ENCODE measurements at places on chromosomes 7 and 10.

DNA sequence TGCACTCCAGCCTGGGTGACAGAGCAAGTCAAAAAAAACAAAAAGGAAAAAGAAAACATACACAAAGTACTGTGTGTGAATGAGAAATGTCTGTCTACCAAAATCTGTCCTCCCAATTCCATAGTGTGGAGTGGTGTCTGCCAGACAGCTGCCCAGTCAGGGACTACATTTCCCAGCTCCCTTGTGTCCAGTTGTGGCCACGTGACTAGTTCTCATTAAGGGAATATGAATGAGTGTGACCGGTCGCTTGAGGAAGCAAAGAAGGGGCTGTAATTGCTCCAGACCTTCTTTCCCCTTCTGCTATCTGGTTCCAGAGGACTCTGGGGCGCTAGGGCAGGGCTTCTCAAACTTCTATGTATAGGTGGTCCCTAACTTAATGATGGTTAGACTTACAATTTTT lies 204.1 kb downstream of the PHTF2 start:
- DNase-seq = no peak

DNA sequence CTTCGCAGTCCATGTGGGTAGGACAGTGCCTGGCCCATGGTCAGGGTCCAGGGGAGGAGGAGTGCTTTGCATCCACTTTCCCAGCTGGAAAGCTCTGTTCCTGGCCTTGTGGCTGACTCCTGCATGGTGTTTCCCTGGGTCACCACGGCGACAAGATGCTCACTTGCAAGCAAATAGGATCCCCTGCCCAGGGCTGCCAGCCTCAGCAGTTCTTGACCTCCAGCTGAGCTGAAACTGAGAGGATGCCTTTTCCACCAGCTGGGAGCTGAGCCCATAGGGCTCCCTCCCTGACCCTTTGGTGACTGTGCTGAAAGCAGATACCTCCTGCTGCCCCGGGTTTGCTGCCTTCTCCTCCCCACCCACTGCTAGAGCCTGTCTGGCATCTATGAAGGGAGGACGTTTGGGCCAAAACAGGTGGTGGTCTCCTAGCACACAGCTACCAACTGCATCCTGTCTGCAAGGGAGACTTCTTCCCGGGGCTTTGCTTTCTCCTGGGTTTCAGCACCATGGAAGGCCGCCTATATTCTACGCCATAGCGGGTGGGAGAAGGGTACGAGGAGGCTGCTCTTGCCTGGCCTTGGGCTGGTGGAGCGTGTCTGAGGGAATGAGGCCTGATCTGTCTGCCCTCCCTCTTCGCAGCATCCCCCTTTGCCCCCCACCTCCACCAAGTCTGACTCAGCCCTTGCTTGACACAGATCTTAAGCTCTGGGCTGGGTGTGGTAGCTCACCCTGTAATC lies 34.4 kb downstream of the UBTD1 start:
- no peak for DNase-seq

DNA sequence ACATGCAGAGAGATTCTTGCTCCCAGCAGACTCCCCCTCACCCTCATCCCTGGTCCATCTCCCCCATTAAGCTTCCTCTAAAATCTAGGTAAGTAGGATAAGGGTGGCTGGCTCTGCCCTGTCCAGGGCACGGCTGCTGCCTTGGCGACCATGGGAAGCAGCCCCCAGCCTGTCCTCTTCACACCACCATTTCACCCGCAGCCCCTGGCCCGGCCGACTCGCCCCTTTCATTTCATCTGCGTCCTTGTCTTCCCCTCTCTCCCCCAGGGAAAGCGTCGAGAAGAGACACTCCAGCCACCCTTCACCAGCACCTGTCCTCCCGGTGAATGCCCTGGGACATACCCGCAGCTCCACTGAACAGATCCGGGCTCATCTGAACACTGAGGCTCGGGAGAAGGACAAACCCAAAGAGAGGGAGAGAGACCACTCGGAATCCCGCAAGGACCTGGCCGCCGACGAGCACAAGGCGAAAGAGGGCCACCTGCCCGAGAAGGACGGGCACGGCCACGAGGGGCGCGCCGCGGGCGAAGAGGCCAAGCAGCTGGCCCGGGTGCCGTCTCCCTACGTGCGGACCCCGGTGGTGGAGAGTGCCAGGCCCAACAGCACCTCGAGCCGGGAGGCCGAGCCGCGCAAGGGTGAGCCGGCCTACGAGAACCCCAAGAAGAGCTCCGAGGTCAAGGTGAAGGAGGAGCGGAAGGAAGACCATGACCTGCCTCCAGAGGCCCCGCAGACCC lies 342.3 kb upstream of the GALNT17 start:
- DNase-seq = no peak

DNA sequence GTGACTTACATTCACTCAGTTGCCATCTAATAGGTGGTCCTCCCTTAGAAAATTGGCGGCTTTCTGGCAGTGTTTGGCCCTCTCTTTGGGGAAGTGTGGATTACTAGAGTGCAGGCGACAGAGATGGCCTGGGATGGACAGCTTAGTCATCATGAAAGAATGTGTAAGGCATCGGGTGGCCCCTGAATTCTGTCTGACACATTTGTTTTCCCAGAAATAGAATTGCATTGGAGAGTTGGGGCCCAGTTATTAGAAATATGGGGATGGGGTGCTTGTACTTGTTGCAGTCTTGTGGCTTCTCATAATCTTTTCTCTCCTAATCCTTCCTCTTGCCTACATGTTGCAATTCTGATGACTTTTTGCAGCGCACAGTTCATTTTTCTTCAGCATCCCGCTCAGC lies 13.8 kb downstream of the TCF7L2 start:
- DNase-seq = no peak

DNA sequence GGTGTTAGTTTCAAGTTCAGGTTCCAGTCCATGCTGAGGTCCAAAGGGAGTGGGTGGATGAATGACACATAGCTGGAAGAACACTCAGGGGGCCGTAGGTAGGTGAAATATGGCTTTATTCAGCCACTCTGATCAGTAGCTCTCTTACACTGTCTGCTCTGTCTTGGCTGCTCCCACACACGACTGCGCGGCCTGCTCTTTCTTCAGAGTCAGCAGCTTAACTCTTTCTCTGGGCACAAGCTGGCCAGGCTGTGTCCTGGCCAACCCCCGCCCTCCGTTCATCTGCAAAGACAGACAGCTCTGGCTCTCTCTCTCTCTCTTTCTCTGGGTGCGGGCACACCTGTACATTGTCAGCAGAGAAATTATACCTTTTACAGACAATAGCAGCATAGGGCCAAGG lies 317.4 kb upstream of the SORCS1 start:
- DNase-seq = no peak

- DNase-seq = no peak
Observed at GRCh38 chr7:157096286-157097055, 42.3 kb upstream of the UBE3C start.

DNA sequence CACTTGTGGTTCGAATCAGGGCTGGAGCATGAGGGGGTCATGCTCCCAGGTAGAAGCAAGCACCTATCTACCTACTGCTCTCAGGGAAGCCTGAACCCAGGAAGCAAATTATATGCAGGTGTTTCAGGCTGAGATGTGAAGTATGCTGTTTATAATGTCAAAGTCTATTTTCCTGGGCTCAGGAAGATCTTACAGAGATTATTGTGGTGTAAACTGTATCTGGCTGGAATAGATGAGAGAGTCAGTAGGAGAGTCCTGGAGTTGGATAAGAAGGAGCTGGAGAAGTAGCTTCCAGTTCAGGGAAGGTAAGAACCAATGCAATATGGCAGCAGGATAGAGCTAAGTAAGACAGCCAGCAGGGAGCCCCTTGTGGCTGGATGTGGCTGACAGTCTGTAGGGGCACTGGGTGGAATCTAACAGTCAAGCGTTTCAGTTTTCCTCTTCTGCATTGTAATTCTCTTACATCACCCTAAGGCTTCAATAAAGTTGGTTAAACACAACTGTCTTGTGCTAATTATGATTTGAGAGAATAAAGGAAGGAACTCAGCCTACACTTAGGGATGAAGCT lies 105.9 kb upstream of the EEPD1 start:
- no peak for DNase-seq

GRCh38 chr7:155842496-155843265 lies 30.4 kb upstream of the SHH start:
- no peak for DNase-seq

GRCh38 chr7:87934699-87935383 lies 790 bp downstream of the ADAM22 start:
- peak; percentile 20 for DNase-seq

GRCh38 chr7:99116144-99116543 lies 27.8 kb downstream of the SMURF1 start:
- no peak for DNase-seq

DNA sequence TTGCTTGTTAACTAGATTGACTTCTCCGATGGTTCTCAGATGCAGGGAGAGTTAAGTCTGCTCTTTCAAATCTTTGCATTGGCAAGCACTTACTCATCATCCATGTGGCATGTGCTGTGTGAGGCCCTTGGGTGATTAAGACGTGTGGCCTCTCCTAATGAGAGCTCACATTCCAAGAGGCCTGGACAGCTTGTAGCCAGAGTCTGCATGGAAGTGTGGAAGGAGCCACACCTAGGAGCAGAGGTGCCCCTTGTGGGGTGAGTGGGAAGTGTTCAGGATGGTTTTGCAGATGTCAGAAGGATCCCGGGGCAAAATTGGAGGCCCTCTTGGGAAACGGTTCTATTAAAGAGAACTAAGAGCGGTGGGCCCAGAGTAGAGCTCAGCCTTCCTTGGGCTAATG lies 225.9 kb downstream of the PAXIP1 start:
- no peak for DNase-seq

DNA sequence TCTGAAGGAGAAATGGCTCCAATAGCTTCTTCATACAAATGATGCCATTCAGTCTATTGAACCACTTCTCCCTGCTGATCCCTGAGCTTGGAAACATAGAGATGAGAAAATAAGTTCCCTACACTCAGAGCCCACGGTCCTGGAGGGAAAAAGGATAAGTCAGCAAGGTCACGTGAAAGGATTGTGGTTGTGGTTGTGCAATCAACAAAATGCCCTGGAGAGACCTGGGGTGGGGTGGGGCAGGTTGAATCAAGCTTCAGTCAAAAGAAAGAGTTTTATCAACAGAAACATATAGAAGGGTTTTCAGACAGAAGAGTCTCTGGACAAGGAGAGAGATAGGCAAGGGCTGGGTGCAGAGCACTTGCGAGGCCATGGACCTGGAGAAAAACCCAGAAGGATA lies 30.1 kb downstream of the C10orf90 start:
- no peak for DNase-seq

GRCh38 chr10:89887830-89888229 lies 186.4 kb downstream of the KIF20B start:
- no peak for DNase-seq

DNA sequence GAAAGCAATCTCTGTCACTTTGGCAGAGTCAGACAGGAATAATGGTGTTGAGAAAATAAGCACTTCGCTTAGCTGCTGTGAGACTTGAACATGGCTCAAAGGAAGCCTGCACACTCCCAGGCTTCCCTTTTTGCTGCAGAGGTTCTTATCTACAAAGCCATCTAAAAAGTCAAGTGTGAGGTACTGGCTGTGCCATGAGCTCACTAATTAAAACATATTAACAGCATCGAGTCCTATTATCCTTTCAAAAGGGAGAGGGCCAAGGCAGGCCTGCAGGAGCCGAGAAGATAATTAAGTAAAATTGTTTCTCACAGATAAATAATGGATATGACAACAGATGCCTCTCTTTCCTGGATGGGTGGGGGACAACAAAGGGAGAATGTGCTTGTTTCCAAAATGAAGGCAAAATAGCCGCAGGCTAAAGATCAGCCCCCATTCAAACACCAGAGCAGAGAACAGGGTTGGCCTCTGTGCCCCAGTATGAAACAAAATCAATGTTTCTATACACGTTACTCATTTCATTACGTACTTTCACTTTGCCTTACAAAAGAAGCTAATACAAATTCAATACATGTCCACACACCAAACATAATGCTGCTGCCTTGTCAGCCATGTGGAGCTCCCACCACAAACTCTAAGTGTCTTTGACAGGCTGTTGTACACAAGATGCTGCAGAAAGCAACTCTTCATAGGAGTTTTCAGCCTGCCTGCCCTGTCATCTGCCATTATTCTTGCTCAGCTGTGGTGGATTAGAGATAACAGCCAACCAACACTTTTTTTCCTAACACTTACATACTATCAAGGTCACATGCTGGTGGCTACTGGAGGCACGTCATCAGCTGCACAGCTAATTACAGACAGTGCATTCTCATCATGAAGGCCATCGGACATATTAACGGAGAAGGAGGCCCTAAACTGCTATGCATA lies 55.3 kb downstream of the ELAPOR2 start:
- DNase-seq = no peak

DNA sequence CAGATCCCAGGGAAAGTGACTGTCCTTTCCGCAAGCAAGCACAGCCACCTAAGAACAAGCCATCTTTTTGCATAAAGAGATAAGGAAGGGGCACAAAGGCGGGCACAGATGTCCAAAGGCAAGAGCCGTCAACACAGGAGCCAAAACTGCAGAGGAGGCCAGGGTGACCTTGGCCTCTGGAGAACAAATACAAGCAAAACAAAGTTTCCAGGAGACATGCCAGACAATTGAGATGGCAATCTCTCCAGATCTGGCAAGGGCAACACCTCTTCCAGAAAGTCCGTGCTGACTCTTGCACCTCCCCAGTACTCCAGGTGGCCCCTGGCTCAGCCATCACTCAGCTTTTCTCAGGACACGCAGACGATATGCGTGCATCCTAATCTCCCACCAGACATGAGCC lies 58.2 kb downstream of the TEX36 start:
- no peak for DNase-seq

GRCh38 chr10:32932225-32932729 lies 25.8 kb downstream of the ITGB1 start:
- no peak for DNase-seq

- DNase-seq = no peak
Observed at GRCh38 chr7:139131-139530, 53.2 kb upstream of the FAM20C start.

DNA sequence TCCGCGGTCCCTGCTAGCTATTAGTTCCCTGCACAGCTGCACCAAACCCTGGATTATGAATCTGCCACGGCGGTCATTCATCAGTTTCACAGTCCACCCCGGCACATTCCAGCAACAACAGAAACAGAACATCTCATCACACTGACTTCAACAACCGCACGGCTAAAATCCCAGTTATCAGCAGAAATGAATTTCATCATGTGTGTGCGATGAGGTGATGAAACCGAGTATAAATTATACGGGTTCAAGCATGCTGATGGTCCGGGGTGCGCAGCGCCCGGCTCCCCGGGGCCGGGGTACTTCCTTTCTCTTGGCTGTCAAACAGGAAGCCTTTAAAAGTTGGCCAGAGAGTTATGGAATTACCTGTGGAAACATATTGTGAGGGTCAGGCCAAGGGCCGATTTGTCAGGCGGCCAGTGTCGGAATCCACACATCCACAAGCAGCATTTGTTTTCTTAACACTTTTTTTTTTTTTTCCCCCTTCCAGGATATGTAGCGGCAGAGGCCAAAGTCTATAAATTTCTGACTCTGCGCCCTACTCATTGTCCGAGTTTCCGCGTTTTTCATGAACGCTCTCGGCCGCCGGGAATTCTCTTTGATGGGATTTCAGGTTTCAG lies 420.9 kb upstream of the MGMT start:
- no peak for DNase-seq
